ENCODE measurements at places on chromosomes 7 and 10.

- peak; percentile 36 for DNase-seq
Observed at GRCh38 chr7:1638215-1638661, 31.8 kb upstream of the ELFN1 start.

DNA sequence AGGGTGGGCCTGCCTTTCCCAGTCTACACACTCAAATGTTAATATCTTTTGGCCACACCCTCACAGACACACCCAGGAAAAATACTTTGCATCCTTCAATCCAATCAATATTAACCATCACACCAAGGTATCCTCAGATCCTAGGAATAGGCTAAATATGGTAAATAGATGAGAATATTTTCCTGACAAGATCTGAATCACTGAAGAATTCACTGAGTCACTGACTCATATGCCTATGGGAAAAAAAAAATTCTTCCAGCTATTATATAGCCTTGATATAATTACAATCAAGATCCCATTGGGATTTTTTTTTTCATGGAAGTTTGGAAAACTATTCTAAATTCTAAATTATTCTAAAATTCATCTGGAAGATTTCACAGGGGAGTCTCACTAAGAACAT lies 65.8 kb downstream of the INHBA start:
- DNase-seq, result peak; percentile 24

DNA sequence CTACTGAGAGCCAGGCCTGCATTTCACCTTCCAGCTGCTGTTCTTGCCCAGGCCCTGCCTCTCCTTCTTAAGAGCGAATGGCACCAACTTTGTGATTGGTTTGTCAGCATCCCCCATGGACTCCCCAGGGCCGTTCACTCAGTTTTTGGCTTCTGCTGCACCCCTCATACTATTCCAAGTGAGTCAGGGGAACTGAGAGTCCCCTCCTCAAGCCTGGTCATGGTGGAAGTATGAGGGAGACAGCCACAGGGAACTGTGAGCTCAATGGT lies 62.4 kb upstream of the ANTXRL start:
- no peak for DNase-seq

- peak; percentile 47 for DNase-seq
Observed at GRCh38 chr10:88473989-88474883, 108.9 kb downstream of the RNLS start.

- peak; percentile 25 for DNase-seq
Observed at GRCh38 chr7:23490357-23491135, 20.3 kb upstream of the IGF2BP3 start.

GRCh38 chr10:12504628-12505027 lies 155.3 kb downstream of the CAMK1D start:
- no peak for DNase-seq

DNA sequence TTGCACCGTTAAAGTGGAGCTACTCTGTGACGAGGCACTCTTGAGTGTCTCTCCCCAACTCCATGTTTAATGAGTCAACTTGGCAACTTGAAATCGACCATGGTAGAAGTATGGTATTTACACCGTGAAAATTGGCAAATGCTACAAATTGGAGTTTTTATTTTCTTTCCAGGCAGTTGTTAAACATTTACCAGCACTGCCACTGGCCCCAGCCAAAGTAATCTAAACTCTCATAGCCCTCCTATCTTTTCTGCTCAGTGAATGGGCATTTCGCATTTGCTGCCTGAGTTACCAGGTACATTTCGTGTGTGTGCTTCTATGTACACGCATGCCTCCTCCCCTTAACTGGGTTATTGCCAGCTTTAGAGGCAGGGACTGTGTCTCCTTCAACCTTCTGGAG lies 83.3 kb downstream of the NHLRC2 start:
- no peak for DNase-seq

DNA sequence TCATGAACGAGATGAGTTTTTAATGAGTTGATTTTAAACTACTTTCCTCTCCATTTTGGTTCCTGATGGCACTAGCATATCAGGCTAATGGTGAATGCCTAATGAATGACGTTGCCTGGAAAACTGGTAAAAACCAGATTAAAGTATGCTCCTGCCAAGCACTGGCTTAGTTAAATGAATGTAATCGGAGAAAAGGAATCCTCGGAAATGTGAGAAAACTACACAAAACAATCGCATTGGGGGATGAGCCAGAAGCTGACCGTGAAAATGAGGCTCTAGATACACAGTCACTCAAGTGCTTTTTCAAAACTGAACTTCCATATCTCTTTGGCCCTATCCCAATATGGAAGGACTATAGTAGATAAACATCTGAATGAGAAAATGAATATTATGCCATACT lies 153.8 kb upstream of the COL1A2 start:
- no peak for DNase-seq

DNA sequence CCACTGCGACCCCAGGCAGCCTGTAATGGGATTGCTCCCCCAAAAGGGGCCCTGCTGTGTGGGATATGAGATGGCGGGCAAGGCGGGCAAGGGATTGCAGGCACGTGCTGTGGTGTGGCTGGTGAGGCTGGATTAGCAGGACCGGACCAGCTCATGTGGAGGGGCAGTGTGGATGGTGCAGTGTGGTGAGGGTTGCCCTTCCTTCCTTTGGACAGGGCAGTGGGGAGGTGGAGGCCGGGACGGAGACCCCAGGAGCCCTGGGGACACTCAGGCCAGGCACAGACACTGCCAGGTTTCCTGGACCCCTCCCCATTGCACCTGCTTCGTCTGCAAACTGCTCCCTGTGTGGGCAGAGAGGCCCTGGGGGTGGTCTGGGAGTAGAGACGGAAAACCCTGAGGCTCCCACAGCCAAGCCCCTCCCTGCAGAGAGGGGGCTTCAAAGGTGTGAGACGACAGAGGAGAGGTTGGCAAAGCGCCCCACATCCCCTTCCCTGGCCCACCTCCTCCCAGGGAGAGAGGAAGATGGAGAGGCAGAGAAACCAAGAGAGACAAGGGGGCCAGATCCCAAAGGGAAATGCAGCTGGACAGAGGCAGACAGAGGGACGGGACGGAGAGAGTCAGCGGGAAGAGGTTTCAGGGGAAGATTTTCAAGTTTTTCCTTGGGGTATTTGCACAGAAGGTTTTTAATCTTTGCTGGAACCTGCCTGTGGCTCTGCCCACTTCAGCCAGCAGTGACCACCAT lies 89.2 kb downstream of the MICALL2 start:
- no peak for DNase-seq

GRCh38 chr10:62373639-62373994 lies 552 bp upstream of the ZNF365 start:
- no peak for DNase-seq

DNA sequence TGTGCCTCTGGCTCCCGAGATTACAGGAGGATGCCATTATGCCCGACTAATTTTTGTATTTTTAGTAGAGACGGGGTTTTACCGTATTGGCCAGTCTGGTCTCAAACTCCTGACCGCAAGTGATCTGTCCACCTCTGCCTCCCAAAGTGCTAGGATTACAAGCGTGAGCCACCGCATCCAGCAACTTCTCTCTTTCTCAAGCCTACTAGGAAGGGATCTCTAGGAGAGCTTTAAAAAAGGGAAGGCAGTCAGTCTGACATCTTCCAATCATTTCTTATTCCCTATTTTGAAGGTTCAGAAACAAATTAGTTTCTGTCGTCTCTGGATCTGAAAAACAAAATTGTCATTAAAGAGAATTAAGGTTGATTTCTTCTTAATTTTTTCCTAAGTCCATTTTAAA lies 2.5 kb upstream of the TMEM26 start:
- no peak for DNase-seq

GRCh38 chr7:18607025-18607424 lies 111.5 kb downstream of the HDAC9 start:
- peak; percentile 73 for DNase-seq

- peak; percentile 83 for DNase-seq
Observed at GRCh38 chr7:120735791-120736190, 122.2 kb downstream of the TSPAN12 start.

DNA sequence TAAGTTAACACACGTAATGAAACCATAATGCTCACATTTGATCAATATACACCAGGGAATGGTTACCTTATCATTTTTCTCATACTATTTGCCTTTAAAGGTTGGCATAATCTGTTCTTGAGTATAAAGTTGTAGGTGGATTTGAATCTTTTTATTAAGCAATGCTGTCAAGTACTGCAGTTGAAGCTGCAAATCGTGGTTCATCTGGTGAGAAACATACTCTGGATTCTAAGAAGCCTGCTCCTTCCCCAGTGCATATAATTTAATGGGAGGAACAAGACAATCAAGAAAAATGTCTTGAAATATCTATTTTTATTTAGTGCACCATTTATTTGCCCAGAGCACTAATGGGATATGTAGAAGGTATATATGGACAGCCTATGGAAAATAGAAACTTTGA lies 68.7 kb upstream of the DLX6 start:
- no peak for DNase-seq

DNA sequence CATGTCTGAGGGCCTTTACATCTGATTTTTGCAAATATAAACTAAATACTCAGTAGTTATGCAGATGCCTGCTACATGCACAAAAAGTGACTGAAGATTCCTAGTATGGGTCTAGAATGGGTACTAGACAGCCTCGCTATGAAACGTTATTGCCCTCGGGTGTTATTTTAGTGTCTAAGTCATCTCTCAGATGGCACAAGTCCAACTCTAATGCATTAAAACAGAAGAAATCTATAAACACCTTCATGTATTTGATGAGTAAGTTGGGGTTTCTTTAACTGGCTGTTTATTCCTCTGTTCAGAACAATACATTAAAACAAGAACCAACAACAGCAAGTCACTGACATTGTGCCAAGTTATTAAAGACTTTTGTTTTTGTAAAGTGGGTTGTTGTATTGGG lies 41.6 kb downstream of the TEX36 start:
- DNase-seq, result no peak

- peak; percentile 66 for DNase-seq
Observed at GRCh38 chr7:29606287-29606721, 42.7 kb downstream of the PRR15 start.

DNA sequence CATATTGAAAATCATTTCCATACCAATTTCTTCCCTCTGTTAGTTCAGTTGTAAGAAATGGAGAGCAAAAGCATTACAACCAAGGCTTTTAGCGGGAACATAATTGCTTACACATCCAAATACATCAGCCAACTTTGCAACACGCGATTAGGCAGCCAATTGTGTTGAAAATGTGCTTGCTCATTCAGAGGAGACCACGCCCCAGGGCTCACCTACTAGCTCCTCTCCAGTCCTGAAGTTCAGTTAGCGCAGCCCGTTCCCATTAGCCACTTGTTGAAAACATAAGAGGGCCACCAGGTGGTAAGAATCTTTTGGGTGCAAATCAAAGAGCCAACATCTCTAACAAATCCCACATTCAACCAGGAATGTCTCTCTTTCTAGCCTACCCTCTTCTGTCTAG lies 213.2 kb upstream of the MDFIC start:
- DNase-seq, result no peak

DNA sequence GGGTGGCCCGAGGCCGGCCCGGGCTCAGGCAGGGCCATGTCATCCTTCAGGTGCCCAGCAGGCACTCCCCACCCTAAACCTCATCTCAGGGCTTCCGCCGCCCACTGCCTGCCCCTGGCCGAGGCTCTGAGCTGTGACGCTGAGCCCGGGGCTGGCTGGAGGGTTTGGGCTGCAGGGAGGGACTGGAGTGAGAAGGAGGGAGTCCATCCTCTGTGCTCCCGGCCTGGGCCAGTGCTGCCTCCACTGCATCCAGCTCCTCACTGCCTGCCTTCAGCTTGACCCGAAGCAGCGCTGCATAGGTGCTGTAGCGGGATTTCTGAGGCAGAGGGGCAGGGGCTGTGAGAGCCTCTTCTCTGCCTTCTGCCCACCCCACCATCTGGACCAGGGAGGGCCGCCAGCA lies 7.6 kb downstream of the NFKB2 start:
- no peak for DNase-seq

DNA sequence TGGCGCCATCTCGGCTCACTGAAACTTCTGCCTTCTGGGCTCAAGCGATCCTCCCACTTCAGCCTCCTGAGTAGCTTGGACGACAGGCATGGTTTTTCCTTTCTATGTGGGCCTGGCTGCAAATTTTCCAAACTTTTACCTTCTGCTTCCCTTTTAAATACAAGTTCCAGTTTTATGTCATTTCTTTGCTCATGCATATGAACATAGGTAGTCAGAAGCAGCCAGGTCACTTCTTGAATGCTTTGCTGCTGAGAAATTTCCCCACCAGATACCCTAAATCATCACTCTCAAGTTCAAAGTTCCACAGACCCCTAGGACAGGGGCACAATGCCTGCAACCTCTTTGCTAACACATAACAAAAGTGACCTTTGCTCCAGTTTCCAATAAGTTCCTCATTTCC lies 21.6 kb upstream of the RPEL1 start:
- no peak for DNase-seq

DNA sequence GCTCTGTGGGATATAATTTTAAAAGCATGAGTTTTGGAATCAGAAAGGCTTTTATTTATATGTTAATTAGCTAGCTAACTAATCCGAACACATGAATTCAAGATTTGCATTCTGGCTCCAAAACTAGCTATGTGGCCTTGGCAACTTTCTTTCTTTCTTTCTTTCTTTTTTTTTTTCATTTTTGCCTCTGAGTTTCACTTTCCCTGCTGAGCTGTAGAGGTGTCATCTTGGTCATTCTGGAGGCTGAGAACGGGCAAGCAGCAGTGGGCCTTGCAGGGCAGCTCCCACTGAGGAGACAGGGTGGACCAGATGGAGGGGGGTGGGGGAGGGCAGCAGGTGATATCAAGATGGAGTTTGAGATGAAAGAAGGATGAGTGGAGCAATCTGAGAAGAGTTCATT lies 24.8 kb upstream of the SFMBT2 start:
- no peak for DNase-seq

- no peak for DNase-seq
Observed at GRCh38 chr10:65306201-65306600, 1619.6 kb upstream of the LRRTM3 start.

- DNase-seq, result no peak
Observed at GRCh38 chr10:114683162-114683561, 25.1 kb upstream of the ABLIM1 start.

DNA sequence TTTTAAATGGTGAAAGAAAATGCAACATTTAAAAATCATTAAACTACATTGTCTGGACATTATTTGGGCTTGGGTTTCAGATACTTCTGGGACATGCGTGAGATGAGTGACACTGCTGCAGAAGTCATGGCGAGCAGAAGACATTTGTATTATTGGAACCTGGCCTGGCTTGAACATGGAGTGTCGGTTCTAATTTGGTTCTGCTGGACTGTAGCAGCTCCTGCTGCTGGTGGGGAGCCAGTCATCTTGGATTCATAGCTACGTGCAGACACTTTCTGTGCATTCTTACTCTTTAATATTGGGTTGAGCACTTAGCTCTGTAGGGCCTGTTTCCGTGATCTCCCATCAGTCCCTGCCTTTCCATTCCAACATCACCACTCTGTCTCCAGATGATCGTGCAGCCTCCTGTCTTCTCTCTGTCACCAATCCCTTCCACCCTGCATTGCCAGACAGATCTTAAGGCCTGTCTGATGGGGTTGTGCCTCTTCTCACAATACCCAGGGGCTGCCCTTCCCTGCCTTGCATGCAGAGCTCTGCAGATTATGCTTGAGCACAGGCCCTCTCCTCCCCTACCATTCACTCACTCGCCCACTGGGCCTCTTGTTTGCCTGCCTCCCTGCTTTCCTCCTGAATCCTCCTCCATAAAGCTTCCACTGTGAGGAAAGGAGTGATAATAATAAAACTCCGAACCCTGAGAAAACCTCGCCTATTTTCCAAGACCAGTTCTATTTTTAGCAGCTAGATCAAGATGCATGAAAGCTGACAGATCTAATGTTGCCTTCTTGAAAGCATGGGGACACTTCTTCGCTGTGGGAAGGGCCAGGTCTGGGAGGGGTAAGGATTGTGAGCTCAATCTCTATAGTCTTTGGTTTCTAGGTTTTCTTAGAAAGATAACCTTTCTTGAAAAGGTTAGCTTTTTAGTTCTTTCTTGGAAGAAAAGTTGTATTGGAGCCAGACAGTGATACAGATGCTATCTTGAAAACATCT lies 32.9 kb downstream of the CELF2 start:
- no peak for DNase-seq

GRCh38 chr10:97224483-97225435 lies 39.0 kb upstream of the SLIT1 start:
- peak; percentile 18 for DNase-seq
